ENCODE measurements at places on chromosomes 5 and 9. TPM values are rescaled to one million over a fixed set of nuclear protein-coding genes. Genes with fewer than 3 reads are reported as not detected.
A peak's percentile ranks its signal among the peaks of the same experiment; 100 is the strongest.

DNA sequence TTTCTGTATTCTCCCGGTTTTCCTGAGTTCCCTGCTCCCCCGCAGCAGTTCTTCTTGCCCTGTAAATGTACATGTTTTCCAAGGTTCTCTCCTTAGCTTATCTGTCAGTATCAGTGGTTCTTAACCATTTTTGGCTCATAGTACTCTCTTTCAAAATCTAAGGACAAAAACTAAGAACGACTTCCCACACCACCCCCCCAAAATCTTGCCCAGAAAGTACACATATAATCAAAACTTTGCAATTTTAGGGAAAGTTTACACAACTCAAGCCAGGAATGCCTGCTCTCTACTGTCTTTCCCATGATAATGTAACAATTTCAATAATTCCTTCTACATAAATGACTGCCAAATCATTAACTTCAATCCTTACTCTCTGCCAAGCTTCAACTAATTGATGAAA is 4.5 kb downstream of the DCAF12 start:
- no peaks in the 10 kb centered on the region for H3K36me3 ChIP-seq
- no peak overlapping the region for H3K27ac ChIP-seq
- no peaks in the 10 kb centered on the region for H3K27me3 ChIP-seq
- peak; percentile 4 for DNase-seq
- peaks cover 41% of the 10 kb centered on the region for H3K4me1 ChIP-seq

DNA sequence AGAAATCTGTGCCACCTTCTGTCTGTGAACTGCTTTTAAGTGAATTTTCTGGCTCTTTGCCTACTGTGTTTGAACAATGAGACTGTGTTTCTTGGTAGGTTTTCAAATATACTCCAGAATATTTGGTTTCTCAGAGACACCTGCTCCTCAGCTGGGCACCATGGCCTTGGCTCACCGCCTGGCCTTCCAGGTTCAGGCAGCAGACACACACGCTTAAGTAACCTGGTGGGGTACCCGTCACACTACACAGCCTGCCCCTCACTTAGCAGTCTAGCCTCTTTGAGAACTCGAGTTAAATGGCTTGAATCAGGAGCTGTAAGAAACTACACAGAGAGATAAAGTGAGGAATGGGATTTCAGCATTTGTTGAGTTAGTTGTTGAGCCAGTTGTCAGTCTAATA is 530.5 kb downstream of the MTRR start:
- no peaks in the 10 kb centered on the region for H3K4me1 ChIP-seq
- DNase-seq, result no peak
- no peaks in the 10 kb centered on the region for H3K36me3 ChIP-seq
- no peak overlapping the region for H3K27ac ChIP-seq
- no peaks in the 10 kb centered on the region for H3K27me3 ChIP-seq
- H3K4me3 ChIP-seq, result no peak overlapping the region

SETX gene
- total RNA-seq, result 58.2 TPM

- no peak overlapping the region for H3K27ac ChIP-seq
- H3K4me1 ChIP-seq, result no peaks in the 10 kb centered on the region
- H3K36me3 ChIP-seq, result peaks cover 19% of the 10 kb centered on the region
- H3K4me3 ChIP-seq, result no peak overlapping the region
- no peak for DNase-seq
Measured at GRCh38 chr5:62376064-62376463, 27.6 kb downstream of the DIMT1 start.

GRCh38 chr5:161311965-161312364 is 234.6 kb downstream of the GABRB2 start:
- no peaks in the 10 kb centered on the region for H3K27me3 ChIP-seq
- no peaks in the 10 kb centered on the region for H3K4me1 ChIP-seq
- H3K36me3 ChIP-seq, result no peaks in the 10 kb centered on the region
- no peak overlapping the region for H3K4me3 ChIP-seq
- no peak overlapping the region for H3K27ac ChIP-seq

GRCh38 chr5:139701056-139701741 is 53.0 kb downstream of the CXXC5 start:
- no peak overlapping the region for H3K27ac ChIP-seq
- H3K4me3 ChIP-seq, result no peak overlapping the region
- peak; percentile 64 for DNase-seq
- H3K4me1 ChIP-seq, result peaks cover 34% of the 10 kb centered on the region
- H3K36me3 ChIP-seq, result no peaks in the 10 kb centered on the region

GRCh38 chr5:181127907-181128626 is 2.9 kb downstream of the OR2V1 start:
- no peaks in the 10 kb centered on the region for H3K36me3 ChIP-seq
- H3K27ac ChIP-seq, result no peak overlapping the region
- peak; percentile 46 for DNase-seq
- H3K4me1 ChIP-seq, result no peaks in the 10 kb centered on the region
- H3K27me3 ChIP-seq, result no peaks in the 10 kb centered on the region

- no peak for DNase-seq
- H3K4me1 ChIP-seq, result peaks cover 77% of the 10 kb centered on the region
- no peaks in the 10 kb centered on the region for H3K27me3 ChIP-seq
- no peaks in the 10 kb centered on the region for H3K36me3 ChIP-seq
- H3K27ac ChIP-seq, result peak overlapping the region; percentile 84
Measured at GRCh38 chr9:98993570-98993945, 49.9 kb downstream of the COL15A1 start.

DNA sequence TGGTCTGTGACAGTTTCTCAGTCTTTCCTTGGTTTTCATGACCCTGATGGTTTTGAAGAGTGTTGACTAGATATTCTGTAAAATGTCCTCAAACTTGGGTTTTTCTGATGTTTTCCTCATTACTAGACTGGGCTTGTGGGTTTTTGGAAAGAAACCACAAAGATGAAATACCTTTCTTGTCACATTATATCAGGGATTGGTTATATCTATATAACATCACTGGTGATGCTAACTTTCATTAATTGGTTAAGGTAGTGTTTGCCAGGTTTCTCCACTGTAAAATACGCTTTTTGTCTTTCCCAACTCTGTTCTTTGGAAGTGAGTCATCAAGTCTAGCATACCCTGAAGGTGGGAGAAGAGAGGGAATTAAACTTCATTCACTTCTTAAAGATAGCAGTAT is 3.3 kb upstream of the IL31RA start:
- no peak for DNase-seq
- H3K27me3 ChIP-seq, result no peaks in the 10 kb centered on the region
- H3K36me3 ChIP-seq, result no peaks in the 10 kb centered on the region
- H3K4me1 ChIP-seq, result no peaks in the 10 kb centered on the region
- no peak overlapping the region for H3K4me3 ChIP-seq

- no peaks in the 10 kb centered on the region for H3K4me1 ChIP-seq
- H3K27me3 ChIP-seq, result no peaks in the 10 kb centered on the region
- H3K4me3 ChIP-seq, result no peak overlapping the region
- no peaks in the 10 kb centered on the region for H3K36me3 ChIP-seq
- no peak for DNase-seq
Measured at GRCh38 chr5:66856041-66856805, 260.0 kb downstream of the MAST4 start.

GRCh38 chr5:66080664-66081063 is 63.4 kb upstream of the SREK1 start:
- no peak for DNase-seq
- H3K36me3 ChIP-seq, result no peaks in the 10 kb centered on the region
- H3K27ac ChIP-seq, result no peak overlapping the region
- H3K4me3 ChIP-seq, result no peak overlapping the region
- H3K27me3 ChIP-seq, result no peaks in the 10 kb centered on the region
- H3K4me1 ChIP-seq, result no peaks in the 10 kb centered on the region

NCS1 gene
- total RNA-seq, result 95.3 TPM

GRCh38 chr5:124546643-124547042 is 199.8 kb downstream of the ZNF608 start:
- H3K4me1 ChIP-seq, result no peaks in the 10 kb centered on the region
- no peak for DNase-seq
- no peaks in the 10 kb centered on the region for H3K27me3 ChIP-seq
- no peak overlapping the region for H3K4me3 ChIP-seq

LCP2 gene
- 15.0 TPM for total RNA-seq

- H3K4me1 ChIP-seq, result peaks cover 17% of the 10 kb centered on the region
- no peaks in the 10 kb centered on the region for H3K36me3 ChIP-seq
- no peak for DNase-seq
- H3K27ac ChIP-seq, result no peak overlapping the region
- no peaks in the 10 kb centered on the region for H3K27me3 ChIP-seq
Measured at GRCh38 chr5:5492087-5492933, 69.8 kb downstream of the ICE1 start.

PCDHA8 gene
- not detected for total RNA-seq

TNFSF15 gene
- 9.4 TPM for total RNA-seq

GRCh38 chr5:78927657-78928282 is 57.3 kb downstream of the ARSB start:
- H3K27me3 ChIP-seq, result no peaks in the 10 kb centered on the region
- H3K36me3 ChIP-seq, result no peaks in the 10 kb centered on the region
- H3K27ac ChIP-seq, result no peak overlapping the region
- no peak for DNase-seq

- H3K27ac ChIP-seq, result no peak overlapping the region
- no peak overlapping the region for H3K4me3 ChIP-seq
- no peak for DNase-seq
- H3K27me3 ChIP-seq, result no peaks in the 10 kb centered on the region
Measured at GRCh38 chr5:64749385-64749784, 19.1 kb downstream of the SREK1IP1 start.

CAMK4 gene
- 1.2 TPM for total RNA-seq

- H3K27ac ChIP-seq, result no peak overlapping the region
- H3K36me3 ChIP-seq, result no peaks in the 10 kb centered on the region
- H3K27me3 ChIP-seq, result no peaks in the 10 kb centered on the region
- H3K4me1 ChIP-seq, result no peaks in the 10 kb centered on the region
- H3K4me3 ChIP-seq, result no peak overlapping the region
Measured at GRCh38 chr5:125476901-125477585, 730.6 kb upstream of the ZNF608 start.

All from sigmoid colon (tissue), 7 donors.